ENCODE measurements at places on chromosomes 3 and 15.

DNA sequence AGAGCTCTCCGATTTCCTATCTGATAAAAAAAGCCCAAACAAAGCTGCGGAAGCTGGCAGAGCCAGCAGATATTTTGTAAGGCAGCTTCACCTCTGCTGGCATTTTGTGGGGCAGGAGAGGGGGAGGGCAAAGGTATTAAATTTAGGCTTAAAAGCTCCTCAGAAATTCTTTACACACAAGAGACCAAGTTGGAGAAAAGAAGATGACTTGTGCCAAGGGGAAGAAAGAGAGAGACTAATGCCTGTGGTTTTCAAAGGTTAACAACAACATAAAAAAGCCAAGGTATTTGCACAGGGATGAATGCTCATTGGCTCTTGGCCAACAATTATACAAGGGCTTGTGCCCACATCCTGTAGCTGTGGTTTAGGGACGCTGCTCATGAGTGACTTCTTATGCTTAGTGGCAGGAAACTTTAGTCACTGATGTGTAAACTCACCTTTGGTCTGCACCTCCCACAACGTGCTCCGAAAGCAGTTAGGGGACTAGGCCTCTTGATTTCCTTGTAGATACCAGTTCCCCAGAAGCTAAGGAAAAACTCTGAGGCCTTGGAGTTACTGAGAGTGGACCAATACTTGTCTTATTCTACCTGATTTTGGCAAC is 152.9 kb downstream of the TPRG1 start:
- peaks cover 21% of the 10 kb centered on the region for H3K4me1 ChIP-seq
- no peak overlapping the region for H3K4me3 ChIP-seq
- H3K27me3 ChIP-seq, result no peaks in the 10 kb centered on the region
- H3K27ac ChIP-seq, result peak overlapping the region; percentile 42

- 0 out of 2 replicates have a peak, but pooled peaks cover 5% of the 10 kb centered on the region for H3K4me1 ChIP-seq
- no peak overlapping the region for H3K4me3 ChIP-seq
- H3K27ac ChIP-seq, result no peak overlapping the region
- no peaks in the 10 kb centered on the region for H3K36me3 ChIP-seq
- H3K27me3 ChIP-seq, result no peaks in the 10 kb centered on the region
Measured at GRCh38 chr3:190384309-190384756, 3.6 kb upstream of the CLDN16 start.

DNA sequence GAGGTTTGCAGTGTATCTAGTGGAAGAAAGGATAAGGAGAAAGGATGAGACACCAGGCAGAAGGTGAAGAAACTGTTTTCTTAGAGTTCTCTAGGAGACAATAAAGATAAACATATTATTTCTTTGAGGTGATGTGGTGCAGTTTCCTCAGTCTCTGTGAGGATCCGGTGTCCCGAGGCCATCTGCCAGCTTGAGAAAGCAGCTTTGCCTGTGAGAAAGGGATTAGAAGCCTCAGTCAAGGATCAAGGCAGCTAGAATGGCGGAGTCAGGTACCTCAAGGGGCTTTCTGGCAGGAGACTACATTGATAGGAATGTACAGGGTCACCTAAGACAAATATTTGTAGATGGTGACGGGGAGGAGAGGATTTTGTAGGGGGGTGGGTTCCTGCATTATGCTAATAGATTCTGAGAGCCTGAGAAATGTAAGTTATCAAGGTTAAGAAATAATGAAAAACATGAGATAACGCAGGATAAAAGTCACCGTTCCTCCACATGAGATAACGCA is 103.9 kb upstream of the MB21D2 start:
- no peak overlapping the region for H3K4me3 ChIP-seq
- no peak overlapping the region for H3K27ac ChIP-seq
- no peaks in the 10 kb centered on the region for H3K4me1 ChIP-seq
- DNase-seq, result no peak
- H3K27me3 ChIP-seq, result no peaks in the 10 kb centered on the region

DNA sequence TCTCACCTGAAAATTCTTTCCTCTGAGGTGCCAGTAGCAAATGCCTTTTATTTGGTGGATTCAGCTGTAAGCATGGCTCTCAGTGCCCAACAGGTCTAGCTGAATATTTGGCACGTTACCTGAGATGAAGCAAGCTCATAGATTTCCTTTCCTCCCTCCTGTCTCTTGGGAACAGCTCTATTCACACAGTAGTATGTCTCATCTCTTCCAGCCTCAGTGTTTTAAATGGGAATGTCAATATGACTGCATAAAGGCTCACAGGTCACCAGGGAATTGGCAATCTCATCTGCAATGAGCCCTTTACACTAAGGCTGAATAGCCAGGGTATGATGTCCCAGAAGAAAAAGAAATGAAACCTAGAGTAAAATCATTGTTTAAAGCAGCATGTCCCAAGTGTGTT is 733.5 kb downstream of the NTRK3 start:
- no peaks in the 10 kb centered on the region for H3K4me1 ChIP-seq
- H3K36me3 ChIP-seq, result no peaks in the 10 kb centered on the region
- no peak overlapping the region for H3K27ac ChIP-seq
- H3K27me3 ChIP-seq, result no peaks in the 10 kb centered on the region

GRCh38 chr3:4724051-4724629 is 231.0 kb downstream of the ITPR1 start:
- no peaks in the 10 kb centered on the region for H3K36me3 ChIP-seq
- H3K27me3 ChIP-seq, result no peaks in the 10 kb centered on the region
- DNase-seq, result no peak

GRCh38 chr3:45608885-45609284 is 14.3 kb downstream of the LIMD1 start:
- H3K27ac ChIP-seq, result peak overlapping the region; percentile 20
- peaks cover 14% of the 10 kb centered on the region for H3K36me3 ChIP-seq
- H3K27me3 ChIP-seq, result no peaks in the 10 kb centered on the region
- H3K4me1 ChIP-seq, result peaks cover 84% of the 10 kb centered on the region

GRCh38 chr15:64324165-64324877 is 31.7 kb downstream of the CSNK1G1 start:
- no peaks in the 10 kb centered on the region for H3K4me1 ChIP-seq
- no peak for DNase-seq
- H3K27ac ChIP-seq, result no peak overlapping the region
- no peak overlapping the region for H3K4me3 ChIP-seq

All from MM.1S (cell line).